Endothelial cell of umbilical vein (primary cell): ENCODE measurements at places on chromosomes 11 and 22. TPM values are rescaled to one million over a fixed set of nuclear protein-coding genes. Genes with fewer than 3 reads are reported as not detected.

DNA sequence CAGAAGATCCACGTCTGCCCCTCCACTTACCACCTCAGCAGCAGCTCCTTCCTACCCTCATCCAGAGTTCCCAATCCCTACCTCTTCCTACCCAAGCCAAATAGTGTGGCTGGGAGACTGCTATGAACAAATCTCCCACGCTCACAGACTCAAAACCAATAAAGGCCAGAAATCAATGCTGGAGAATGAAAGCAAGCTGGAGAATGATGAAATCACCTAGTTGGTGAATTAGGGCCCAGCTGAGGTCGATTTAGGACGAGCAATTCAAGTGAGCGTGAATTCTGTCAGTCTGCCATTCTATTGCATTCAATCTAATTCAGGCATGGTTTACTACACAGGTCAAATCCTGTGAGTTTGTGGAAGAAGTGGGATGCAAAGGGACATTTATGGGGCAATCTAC, 22.5 kb downstream of the COMMD9 start:
- H3K36me3 ChIP-seq: no peaks in the 10 kb centered on the region
- no peak overlapping the region for H3K4me3 ChIP-seq

DNA sequence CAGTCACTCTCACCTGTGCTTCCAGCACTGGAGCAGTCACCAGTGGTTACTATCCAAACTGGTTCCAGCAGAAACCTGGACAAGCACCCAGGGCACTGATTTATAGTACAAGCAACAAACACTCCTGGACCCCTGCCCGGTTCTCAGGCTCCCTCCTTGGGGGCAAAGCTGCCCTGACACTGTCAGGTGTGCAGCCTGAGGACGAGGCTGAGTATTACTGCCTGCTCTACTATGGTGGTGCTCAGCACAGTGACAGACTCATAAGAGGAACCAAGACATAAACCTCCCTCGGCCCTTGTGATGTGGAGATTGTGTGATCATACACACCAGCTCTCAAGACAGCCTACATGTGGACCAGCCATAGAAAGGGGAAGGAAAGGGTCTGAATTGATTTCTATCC, 113.3 kb downstream of the ZNF280B start:
- H3K4me3 ChIP-seq: no peak overlapping the region
- DNase-seq: no peak
- H3K27ac ChIP-seq: no peak overlapping the region
- no peaks in the 10 kb centered on the region for H3K36me3 ChIP-seq

DNA sequence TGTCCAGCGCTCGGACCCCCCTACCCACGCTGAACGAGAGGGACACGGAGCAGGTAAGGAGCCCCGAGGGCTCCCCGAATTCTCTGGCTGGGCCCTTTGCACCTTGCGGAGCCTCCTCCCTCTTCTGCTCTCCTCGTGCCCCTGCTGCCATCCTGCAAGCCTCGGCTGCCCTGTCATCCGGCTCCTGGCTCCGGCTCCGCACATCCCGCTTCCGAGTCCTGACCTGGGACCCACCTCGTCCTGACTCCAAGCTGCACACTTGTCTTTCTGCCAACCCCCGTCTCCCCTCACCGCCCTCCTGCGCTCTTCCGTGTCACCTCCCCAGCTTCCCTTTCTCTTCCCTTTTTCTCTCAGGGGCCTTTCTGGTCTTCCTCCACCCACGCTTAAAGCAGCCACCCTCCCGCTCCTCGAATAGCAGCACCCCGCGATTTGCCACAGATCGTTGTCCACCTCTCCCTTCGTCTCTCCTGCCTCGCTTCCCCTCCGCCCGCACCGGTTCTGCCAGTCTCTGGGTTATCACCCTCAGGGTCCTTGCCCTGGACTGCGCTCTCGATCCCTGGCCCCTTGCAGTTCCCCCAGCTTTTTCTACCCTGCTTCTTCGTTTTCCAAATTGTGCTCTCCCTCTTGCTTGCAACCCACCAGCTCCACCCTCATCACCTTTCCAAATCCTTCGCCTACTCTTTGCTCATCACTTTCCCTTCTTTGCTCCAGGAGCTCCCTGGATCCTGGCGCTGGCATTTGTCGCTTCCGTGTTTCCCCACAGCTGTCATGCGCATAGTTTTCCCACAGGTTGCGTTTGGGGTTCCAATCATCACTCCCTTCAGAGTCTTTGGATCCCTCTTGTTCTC, 822 bp downstream of the MARK2 start:
- peak; percentile 23 for DNase-seq
- peak overlapping the region; percentile 36 for H3K27ac ChIP-seq
- no peaks in the 10 kb centered on the region for H3K27me3 ChIP-seq
- peaks cover 26% of the 10 kb centered on the region for H3K4me1 ChIP-seq
- peak overlapping the region; percentile 87 for H3K4me3 ChIP-seq
- peaks cover 3% of the 10 kb centered on the region for H3K36me3 ChIP-seq

DNA sequence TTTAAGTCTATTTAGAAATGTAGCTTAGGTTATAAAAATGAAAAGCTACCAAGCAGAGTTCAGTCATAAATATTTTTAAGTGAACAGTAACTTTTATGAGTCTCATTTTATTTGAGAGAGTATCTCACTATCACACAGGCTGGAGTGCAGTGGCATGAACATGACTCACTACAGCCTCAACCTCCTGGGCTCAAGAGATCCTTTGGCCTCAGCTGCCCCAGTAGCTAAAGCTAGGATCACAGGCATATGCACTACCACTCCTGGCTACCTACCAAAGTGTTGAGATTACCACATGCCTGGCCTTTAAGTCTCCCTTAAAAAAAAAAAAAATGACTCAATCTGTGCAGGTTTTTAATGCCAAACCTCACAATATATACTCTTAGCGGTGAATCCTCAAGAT, 34.7 kb upstream of the CLNS1A start:
- H3K27me3 ChIP-seq: no peaks in the 10 kb centered on the region
- no peak overlapping the region for H3K27ac ChIP-seq
- peaks cover 3% of the 10 kb centered on the region for H3K4me1 ChIP-seq
- no peak for DNase-seq
- no peak overlapping the region for H3K4me3 ChIP-seq

- H3K4me1 ChIP-seq: no peaks in the 10 kb centered on the region
- H3K27ac ChIP-seq: no peak overlapping the region
- H3K4me3 ChIP-seq: no peak overlapping the region
- no peaks in the 10 kb centered on the region for H3K27me3 ChIP-seq
Measured at GRCh38 chr11:11553573-11553972, 68.2 kb downstream of the GALNT18 start.

- no peaks in the 10 kb centered on the region for H3K4me1 ChIP-seq
- H3K4me3 ChIP-seq: no peak overlapping the region
- no peaks in the 10 kb centered on the region for H3K36me3 ChIP-seq
- no peak overlapping the region for H3K27ac ChIP-seq
Measured at GRCh38 chr11:32884770-32885384, 7.7 kb upstream of the QSER1 start.

DNA sequence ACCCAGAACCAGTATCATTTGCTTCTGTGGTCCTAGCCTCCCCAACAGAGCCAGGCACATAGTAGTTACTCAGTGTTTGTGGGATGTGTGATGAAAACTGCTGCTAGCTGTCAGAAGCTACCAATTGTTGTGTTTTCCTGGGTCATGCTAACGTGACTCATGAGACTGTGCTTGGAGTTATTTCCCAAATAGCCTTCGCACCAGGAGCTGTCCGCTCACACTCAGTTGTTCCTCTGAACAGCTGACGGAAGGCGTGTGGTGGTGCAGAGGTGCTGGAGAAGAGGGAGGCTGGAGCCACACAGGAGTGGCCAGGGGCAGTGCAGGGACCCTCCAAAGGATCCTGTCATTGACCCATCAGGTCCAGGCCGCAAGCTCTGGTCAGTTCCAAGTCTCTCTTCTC, 53.9 kb upstream of the TBCEL start:
- H3K4me1 ChIP-seq: no peaks in the 10 kb centered on the region
- H3K27ac ChIP-seq: no peak overlapping the region
- DNase-seq: no peak
- no peak overlapping the region for H3K4me3 ChIP-seq

DNA sequence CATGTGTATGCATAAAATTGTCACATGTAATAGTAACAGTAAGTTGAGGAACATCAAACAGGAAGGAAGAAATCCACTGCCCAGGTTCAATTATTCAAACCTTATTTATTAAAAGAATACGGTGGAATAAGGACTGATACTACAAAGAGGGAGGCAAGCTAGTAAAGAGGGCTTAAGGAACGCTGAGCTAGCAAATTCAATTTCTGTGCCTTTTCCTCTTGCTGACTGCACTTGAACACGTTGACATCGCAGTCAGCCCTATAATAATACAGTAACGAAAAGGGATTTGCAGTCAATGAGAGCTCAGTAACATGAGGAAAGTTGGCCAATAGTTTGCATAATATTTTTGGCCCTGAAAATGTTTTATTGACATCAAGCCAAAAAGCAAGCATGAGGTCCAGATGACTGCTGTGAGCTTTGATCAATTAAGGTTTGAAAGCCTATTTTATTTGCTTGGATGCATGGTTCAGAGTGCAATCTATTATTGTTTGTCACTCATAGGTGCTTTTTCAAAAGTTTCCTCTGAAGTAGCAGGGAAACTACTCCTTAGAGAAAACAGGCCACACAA, 861.8 kb downstream of the LRRC4C start:
- H3K4me1 ChIP-seq: no peaks in the 10 kb centered on the region
- DNase-seq: no peak
- H3K27me3 ChIP-seq: no peaks in the 10 kb centered on the region
- H3K4me3 ChIP-seq: no peak overlapping the region
- H3K27ac ChIP-seq: no peak overlapping the region

DNA sequence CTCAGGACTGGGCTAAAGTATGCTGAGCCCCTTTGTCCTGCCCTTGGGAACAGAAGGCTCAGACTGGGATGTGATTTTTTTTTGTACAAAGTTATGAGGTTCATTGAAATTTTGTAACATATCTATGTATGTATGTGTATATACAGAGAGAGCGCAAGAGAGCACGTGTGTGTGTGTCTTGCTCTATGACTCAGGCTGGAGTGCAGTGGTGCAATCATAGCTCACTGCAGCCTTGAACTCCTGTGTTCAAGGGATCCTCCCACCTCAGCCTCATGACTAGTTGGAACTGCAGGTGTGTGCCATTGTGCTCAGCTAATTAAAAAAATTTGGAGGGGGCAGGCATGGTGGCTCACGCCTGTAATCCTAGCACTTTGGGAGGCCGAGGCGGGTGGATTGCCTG, 5.7 kb downstream of the TMEM25 start:
- no peak overlapping the region for H3K27ac ChIP-seq
- H3K4me1 ChIP-seq: peaks cover under 1% of the 10 kb centered on the region
- no peaks in the 10 kb centered on the region for H3K36me3 ChIP-seq
- no peak for DNase-seq
- no peak overlapping the region for H3K4me3 ChIP-seq
- no peaks in the 10 kb centered on the region for H3K27me3 ChIP-seq

GRCh38 chr11:17443926-17444690, 32.5 kb downstream of the ABCC8 start:
- H3K4me1 ChIP-seq: no peaks in the 10 kb centered on the region
- no peak overlapping the region for H3K27ac ChIP-seq
- H3K36me3 ChIP-seq: no peaks in the 10 kb centered on the region
- DNase-seq: no peak

GRCh38 chr22:43798492-43798891, 13.6 kb downstream of the EFCAB6 start:
- H3K36me3 ChIP-seq: no peaks in the 10 kb centered on the region
- H3K4me1 ChIP-seq: no peaks in the 10 kb centered on the region
- no peak overlapping the region for H3K27ac ChIP-seq
- peaks cover 6% of the 10 kb centered on the region for H3K27me3 ChIP-seq
- DNase-seq: no peak

DNA sequence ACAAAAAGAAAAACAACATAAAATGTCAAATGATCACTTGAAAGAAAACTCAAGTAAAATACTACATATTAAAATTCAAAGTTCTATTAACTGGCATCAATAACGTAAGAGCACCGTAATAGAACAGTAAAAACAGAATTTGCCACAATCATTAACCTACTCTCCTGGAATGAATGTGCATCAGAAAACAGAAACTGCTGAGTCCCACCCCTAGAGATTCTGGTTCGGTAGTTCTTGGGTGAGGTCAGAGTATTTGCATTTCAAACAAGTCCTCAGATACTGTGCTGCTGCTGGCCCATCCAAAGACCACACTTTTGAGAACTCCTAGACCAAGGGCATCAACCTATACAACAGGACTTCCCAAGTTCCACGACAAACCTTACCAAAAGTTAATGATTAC, 23.5 kb downstream of the PITPNB start:
- H3K4me3 ChIP-seq: no peak overlapping the region
- no peaks in the 10 kb centered on the region for H3K27me3 ChIP-seq
- no peaks in the 10 kb centered on the region for H3K4me1 ChIP-seq
- H3K36me3 ChIP-seq: peaks cover 33% of the 10 kb centered on the region
- no peak overlapping the region for H3K27ac ChIP-seq

- DNase-seq: no peak
- no peaks in the 10 kb centered on the region for H3K4me1 ChIP-seq
- H3K4me3 ChIP-seq: no peak overlapping the region
- H3K27ac ChIP-seq: no peak overlapping the region
Measured at GRCh38 chr22:48698618-48699017, 1129.1 kb downstream of the BRD1 start.

DNA sequence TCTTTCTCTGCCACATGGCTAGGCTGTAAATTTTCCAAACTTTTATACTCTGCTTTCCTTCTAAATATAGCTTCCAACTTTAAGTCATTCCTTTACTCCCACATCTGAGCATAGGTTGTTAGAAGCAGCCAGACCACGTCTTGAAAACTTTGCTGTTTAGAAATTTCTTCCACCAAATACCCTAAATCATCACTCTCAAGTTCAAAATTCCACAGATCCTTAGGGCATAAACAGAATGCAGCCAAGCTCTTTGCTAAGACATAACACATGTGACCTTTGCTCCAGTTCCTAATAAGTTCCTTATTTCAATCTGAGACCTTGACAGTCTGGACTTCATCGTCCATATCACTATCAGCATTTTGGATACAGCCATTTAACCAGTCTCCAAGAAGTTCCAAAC, 749.9 kb downstream of the METTL15 start:
- no peaks in the 10 kb centered on the region for H3K27me3 ChIP-seq
- H3K4me1 ChIP-seq: peaks cover 15% of the 10 kb centered on the region
- no peak for DNase-seq
- no peak overlapping the region for H3K27ac ChIP-seq
- no peaks in the 10 kb centered on the region for H3K36me3 ChIP-seq

MMP13 gene
- not detected in 2 replicates for total RNA-seq

FREY1 gene
- total RNA-seq: 1.1 and 1.4 TPM in 2 replicates

SCGB1C1 gene
- not detected in 2 replicates for total RNA-seq

SMTNL1 gene
- not detected in 2 replicates for total RNA-seq

MFRP gene
- not detected in 2 replicates for total RNA-seq

KCNQ1OT1 gene
- 1.5 and 1.8 TPM in 2 replicates for total RNA-seq

CECR2 gene
- 2.1 TPM in 1 of 2 replicates, not detected in the other for total RNA-seq

KDM4D gene
- 1.0 and 1.3 TPM in 2 replicates for total RNA-seq

DEFB131B gene
- not detected in 2 replicates for total RNA-seq

MRGPRX4 gene
- not detected in 2 replicates for total RNA-seq
